Regular cardiac myocyte (primary cell): ENCODE measurements at places on chromosomes 12 and 14. TPM values are rescaled to one million over a fixed set of nuclear protein-coding genes. Genes with fewer than 3 reads are reported as not detected.

Gene GZMH
- not detected in 2 replicates for total RNA-seq

Gene WIF1
- total RNA-seq: not detected in 2 replicates

Gene KRT6C
- total RNA-seq: not detected in 2 replicates

Gene IAPP
- 0.96 TPM in 1 of 2 replicates, not detected in the other for total RNA-seq

Gene OR6C76
- total RNA-seq: not detected in 2 replicates

Gene IRAK4
- 17.8 and 21.7 TPM in 2 replicates for total RNA-seq

Gene TAS2R19
- total RNA-seq: 2.1 and 7.3 TPM in 2 replicates

Gene MYH6
- not detected in 2 replicates for total RNA-seq

Gene TUBA1B
- 957 and 3,447 TPM in 2 replicates for total RNA-seq

Gene GUCY2C
- not detected in 2 replicates for total RNA-seq

Gene BEGAIN
- 0.85 TPM in 1 of 2 replicates, not detected in the other for total RNA-seq

Gene CD27
- total RNA-seq: not detected in 2 replicates

Gene IRAK3
- total RNA-seq: 3.5 and 18.3 TPM in 2 replicates

Gene PIANP
- total RNA-seq: under 0.01 TPM in 2 replicates

Gene ITGB7
- total RNA-seq: 0.19 and 0.56 TPM in 2 replicates
